ENCODE measurements at places on chromosomes 7 and 10. TPM values are rescaled to one million over a fixed set of nuclear protein-coding genes. Genes with fewer than 3 reads are reported as not detected.

Gene OR2A42
- total RNA-seq: 0.30 TPM

Gene PTPN20
- not detected for total RNA-seq

Gene CNNM1
- total RNA-seq: not detected

Gene SLC26A5
- total RNA-seq: not detected

Gene IFIT1B
- not detected for total RNA-seq

Gene SFRP5
- not detected for total RNA-seq

Gene POLR2J
- total RNA-seq: 39.1 TPM

Gene ITIH2
- not detected for total RNA-seq

- no peak for DNase-seq
Measured at GRCh38 chr10:70070834-70071233, 18.2 kb downstream of the MACROH2A2 start.

DNA sequence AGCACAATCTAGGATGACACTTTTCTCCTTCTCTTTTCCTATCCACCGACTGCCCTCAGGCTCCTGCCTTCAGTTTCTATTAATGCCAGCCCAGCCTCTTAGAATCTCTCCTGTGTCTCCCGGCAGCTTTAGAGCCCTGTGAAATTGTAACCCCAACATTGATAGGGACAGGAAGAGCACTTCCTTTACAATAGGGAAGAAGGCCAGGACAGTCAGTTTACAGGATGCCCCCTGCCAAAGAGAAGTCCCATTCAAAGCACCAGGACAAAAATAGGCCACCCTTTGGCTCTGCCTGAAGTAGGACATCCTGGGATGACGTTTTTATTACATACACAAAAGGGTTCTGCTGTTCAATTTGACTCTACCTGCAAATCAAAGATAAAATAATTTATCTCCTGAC, 64.7 kb upstream of the ANK3 start:
- DNase-seq: no peak

GRCh38 chr10:43067391-43068135, 9.3 kb upstream of the RET start:
- no peak for DNase-seq

DNA sequence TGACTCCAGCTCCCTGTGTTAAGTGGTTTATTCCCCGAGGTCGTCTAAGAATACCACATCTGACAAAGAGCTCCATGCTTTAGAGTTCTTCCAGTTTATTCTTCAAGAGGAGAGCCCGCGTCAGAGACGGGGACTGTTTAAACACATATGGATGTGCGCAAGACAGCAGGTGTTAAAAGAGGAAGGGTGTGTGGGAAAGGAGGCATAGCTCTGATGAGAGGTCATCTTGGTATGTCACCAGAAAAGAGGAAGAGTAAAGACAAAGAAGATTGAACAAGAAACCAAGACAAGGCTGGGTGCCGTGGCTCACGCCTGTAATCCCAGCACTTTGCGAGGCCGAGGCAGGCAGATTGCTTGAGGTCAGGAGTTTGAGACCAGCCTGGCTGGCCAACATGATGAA, 258.7 kb downstream of the CCDC3 start:
- no peak for DNase-seq

DNA sequence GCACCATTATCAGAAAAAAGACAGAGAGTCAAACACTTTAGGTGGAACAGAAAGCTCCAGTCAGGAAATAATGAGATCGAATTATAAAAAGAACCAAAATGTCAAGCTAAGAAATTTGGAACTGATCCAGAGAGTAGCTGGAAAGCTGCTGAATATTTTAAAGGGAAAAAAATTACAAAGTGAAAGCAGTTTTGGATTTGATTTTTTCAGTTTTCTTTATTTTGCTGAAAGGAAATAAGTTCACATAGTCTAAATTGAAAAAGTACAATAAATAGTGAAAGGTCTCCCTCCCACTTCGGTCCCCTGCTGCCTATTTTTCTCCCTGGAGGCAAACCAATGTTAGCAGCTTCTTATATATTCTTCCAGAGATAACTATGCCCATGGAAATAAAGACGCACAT, 11.3 kb upstream of the TOMM7 start:
- DNase-seq: no peak

DNA sequence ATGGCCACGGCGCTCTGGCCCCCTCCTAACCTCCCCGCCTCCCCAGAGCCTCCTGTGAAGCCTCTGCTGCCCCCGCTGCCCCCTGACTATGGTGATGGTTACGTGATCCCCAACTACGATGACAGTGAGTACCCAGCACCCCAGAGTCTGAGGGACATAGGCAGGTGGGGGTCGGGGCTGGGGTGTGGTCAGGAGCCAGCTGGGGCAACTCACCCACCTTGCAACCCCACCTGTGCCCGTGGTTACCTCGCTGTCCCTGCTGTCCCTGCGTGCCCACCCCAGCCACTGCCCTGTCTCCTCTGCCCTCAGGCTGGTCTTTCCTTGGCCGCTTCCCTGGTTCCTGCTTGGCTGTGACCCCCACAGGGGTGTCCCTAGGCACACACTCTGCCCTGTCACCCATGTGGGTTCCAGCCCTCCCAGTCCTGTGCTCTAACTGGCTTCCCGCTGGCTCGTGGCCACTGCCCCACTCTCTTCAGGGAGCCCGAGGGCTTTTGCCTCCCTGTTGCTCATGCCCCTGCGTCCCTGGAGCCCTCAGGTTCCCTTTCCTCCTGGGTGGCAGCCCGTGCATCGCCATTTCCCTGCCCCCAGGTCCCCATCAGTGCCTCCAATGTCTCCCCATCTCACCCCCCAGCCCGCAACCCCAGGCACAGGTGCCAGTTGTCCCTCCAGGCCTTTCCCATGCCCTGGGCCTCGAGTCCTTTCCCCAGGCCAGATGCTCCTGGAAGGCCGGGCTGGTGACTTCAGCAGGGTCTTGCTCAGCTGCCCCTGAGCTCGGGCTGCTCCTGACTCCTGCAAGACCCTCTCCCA, 4.0 kb downstream of the AEBP1 start:
- no peak for DNase-seq

DNA sequence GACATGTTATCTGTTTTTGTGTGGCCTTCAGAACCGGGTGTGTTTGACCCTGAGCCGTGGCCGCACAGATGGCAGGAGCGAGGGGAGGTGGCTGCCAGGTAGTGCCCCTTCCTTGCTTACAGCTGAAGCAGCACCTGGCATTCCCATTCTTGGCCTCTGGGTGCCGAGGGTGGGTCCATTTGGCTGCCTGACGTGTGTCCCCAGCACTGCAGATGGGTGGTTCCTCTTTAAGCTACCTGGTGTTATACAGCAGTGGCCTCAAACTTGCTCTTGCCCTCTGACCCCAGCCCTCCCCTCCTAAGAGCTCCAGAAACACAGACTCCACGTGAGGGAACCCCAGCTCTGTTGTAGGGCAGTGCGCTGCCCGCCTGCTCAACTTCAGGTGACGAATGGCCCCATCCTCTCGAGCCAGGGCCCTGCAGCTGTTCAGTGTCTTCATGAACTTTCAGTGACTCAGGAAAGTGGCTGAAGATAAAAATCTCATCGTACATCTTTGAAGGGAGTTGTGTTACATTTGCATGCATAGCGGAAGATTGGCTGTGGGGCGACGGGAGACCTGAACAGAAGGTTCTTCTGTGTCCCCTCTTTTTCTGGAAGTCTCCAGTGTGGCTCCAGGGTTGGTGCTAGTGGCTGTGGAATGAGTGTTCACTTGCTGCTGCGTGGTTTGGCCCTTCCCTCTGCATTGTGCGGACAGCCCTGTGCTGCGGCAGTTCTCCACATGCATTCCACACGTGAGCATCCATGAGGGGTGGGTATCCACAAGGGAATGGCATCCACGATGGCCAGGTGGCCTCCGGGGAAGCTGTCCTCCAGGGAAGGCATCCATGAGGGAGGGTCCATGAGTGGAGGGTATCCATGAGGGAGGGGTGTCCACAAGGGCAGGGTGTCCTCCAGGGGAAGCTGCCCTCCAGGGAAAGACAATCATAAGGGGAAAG, 91.6 kb downstream of the INPP5A start:
- no peak for DNase-seq

GRCh38 chr10:78458983-78459638, 425.4 kb downstream of the RPS24 start:
- no peak for DNase-seq

- DNase-seq: no peak
Measured at GRCh38 chr7:34365611-34366010, 292.4 kb upstream of the NPSR1 start.

DNA sequence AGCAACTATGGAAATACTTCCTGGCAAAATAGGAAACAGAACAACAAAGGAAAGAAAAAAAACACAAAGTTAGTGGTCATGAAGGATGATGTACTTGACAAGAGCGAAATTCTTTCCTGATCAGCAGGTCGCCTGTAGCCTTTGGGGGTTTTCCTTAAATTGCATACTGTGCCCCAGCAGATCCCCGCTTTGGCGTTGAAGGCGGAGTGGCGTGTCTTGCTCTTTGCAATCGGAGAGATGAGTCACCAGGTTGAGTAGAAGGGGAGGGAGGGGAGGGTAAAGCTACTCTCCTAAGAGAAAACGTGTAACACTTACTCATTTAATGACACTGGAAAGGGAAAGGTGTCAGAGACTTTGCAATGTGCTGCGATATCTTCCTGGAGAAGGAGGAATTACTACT, 587.2 kb downstream of the SORCS1 start:
- DNase-seq: no peak

- DNase-seq: no peak
Measured at GRCh38 chr10:75038335-75038734, 73.1 kb upstream of the SAMD8 start.

- DNase-seq: no peak
Measured at GRCh38 chr10:74799721-74800221, 26.6 kb upstream of the KAT6B start.

GRCh38 chr7:35316549-35316948, 62.6 kb upstream of the TBX20 start:
- no peak for DNase-seq

GRCh38 chr7:47510192-47510591, 71.7 kb downstream of the TNS3 start:
- DNase-seq: no peak
